ENCODE measurements at places on chromosomes 13 and 19.

- DNase-seq: no peak
These were observed 9.3 kb upstream of the HIF3A start for GRCh38 chr19:46287585-46287984.

DNA sequence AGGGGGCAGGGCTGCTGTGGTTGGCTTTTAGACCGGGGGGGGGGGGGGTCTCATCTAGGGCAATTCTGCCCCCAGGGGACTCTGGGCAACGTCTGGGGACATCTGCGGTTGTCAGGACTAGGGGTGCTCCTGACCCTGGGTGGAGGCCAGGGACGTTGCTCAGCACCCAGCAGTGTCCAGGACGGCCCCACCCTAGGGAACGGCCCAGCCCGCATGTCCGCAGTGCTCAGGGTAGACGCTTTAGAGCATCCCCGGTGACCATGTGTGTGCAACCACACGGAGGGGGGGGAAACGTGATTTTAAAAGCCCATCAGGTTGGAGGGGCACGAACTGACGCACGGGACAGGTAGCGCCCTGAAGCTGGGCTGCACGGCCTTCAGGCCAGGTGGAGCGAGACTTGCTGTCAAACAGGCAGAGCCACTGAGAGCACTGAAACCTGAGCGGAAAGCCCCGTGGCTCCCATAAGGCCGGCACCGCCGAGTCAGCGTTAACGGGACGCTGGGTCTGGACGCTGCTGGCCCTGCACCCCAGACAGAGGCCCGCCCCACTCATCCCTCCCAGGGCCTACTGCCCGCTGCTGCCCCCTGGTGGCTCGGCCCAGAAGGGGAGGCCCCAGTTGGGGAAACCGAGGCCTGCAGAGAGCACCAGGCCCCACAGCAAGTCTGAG lies 8.3 kb downstream of the CACTIN start:
- peak; percentile 97 for DNase-seq

GRCh38 chr13:60794751-60795150 lies 397.7 kb downstream of the TDRD3 start:
- no peak for DNase-seq

DNA sequence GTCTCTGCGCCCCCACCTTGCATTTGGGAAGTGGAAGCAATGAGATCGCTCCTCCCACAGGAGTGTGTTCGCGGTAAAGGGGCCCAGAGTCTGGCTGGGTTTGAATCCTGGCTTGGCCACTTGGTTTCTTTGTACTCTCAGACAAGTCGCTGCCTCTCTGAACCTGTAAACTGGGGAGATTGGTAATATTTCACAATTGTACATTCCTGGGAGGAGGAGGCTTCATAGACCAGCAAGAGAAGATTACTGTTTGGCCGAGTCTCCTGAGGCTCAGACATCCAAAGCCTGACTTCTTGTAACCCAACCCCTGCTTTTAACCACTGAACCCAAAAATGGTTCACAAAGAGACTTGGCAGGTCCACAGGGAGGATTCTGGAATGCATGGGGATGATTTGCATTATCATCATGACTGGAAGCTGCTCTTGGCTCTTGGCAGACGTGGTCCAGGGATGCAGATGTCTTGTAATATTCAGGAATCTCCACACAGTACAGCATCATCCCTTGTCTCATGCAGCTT lies 13.6 kb upstream of the STRN4 start:
- no peak for DNase-seq

DNA sequence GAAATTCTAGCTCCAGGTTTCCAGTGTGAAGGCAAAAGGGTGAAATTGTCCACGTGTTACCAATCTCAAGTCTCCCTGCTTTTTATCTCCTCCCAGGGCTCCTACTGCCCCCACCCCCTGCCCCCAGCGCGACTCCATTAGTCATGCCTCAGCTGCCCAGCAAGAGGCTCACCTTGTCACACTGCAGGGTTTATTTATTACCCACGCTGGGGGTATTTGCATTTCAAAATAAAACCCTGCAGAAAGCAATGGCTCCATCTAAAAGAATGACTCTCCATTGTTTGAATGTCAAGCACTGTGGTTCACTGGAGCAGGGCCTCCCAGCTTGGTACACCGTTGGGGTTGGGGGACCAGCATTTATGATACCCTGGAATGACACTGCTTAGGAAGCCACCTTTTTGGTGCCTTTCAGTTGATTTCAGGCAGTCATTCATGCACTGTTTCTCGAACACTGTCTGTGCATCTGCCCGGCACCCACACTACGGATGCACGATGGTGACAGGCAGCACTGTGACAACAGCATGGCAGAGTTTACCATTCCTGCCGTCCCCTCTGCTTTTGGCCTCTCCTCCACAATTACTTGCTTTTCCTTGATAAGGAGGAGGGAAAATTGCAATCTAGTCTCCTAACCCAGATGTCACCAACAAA lies 9.9 kb upstream of the POP4 start:
- DNase-seq: no peak

GRCh38 chr13:45799451-45799850 lies 52.1 kb downstream of the SIAH3 start:
- DNase-seq: no peak

- DNase-seq: no peak
These were observed 6.4 kb downstream of the KMT5C start for GRCh38 chr19:55345818-55346724.

- DNase-seq: no peak
These were observed 277.2 kb downstream of the NALCN start for GRCh38 chr13:101139081-101139480.

GRCh38 chr19:46616631-46617322 lies 8.1 kb downstream of the PTGIR start:
- DNase-seq: no peak

GRCh38 chr13:86591862-86592261 lies 792.6 kb upstream of the SLITRK6 start:
- DNase-seq: no peak

DNA sequence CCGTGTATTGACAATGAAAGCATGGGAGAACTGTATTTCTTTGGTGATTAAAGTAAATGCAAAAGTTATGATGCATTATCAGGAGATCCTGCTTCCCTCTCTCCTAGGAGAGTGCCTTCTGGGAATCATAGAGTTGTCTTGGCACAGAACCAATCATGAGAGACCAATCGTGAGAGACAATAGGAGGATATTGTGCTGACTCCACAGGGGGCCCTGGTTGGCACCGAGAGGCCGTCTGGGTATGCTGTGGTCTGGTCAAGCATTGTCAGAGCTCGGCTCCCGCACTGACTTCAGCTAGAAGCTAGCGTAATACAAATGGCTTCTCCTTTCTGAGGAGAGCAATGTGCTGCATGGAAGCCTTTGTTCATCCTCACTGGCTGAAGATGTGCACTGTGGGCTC lies 131.5 kb upstream of the GJB6 start:
- DNase-seq: no peak

DNA sequence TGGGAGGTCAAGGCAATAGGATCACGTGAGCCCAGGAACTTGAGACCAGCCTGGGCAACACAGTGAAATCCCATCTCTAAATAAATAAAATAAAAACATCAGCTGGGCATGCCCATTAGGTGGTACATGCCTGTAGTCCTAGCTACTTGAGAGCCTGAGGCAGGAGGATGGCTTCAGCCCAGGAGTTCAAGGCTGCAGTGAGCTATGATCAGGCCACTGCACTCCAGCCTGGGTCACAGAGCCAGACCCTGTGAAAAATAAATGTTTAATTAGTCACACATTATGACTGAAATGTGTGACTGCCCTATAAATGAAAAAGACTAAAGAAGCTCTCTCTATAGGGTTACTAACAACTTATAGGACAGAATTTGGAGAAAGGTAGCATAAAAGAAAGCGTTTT lies 37.7 kb downstream of the USP12 start:
- no peak for DNase-seq

DNA sequence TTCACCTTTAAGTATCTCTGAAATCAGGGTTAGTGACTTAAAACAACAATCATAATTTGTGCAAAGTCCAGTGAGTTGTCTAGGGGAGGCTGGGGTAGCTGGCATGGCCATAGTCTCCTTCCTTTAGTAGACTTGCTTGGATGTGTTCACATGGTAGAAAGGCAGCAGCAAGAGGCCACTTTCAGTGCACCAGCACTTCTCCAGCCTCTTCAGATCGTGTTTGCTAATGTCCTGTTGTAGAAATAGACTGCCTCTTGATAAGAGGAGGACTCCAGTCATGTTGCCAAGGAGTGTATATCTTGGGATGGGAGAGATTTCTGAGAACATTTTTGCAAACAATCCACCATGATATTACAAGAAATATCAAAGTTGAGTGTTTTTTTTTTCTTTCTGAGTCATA lies 22.9 kb downstream of the WDFY2 start:
- DNase-seq: no peak

DNA sequence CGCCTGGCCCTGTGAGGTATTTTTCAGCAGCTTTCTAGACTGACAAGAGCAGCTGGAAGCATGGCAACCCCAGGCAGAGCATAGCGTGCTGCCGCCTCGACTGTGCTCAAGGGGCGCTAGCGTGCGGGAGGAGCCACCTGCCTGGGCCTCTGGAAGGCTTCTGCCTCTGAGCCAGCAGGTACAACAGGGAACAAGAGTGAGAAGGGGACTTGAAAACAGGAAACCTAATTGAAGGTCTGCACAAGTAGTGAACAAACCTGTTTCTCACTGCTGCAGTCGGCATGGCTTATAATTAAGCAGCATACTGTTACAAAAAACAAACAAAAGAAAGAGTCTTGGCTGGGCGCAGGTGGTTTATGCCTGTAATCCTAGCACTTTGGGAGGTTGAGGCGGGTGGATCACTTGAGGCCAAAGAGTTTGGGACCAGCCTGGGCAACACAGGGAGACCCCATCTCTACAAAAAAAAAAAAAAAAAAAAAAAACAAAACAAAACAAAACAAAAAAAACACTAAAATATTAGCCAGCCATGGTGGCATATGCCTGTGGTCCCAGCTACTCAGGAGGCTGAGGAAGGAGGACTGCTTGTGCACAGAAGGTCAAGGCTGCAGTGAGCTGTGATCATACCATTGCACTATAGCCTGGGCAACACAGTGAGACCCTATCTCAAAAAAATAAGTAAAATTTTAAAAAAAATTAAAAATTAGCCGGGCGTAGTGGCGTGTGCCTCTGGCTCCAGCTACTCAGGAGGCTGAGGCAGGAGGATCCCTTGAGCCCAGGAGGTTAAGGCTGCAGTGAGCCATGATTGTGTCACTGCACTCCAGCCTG lies 12.6 kb upstream of the GARRE1 start:
- DNase-seq: no peak

DNA sequence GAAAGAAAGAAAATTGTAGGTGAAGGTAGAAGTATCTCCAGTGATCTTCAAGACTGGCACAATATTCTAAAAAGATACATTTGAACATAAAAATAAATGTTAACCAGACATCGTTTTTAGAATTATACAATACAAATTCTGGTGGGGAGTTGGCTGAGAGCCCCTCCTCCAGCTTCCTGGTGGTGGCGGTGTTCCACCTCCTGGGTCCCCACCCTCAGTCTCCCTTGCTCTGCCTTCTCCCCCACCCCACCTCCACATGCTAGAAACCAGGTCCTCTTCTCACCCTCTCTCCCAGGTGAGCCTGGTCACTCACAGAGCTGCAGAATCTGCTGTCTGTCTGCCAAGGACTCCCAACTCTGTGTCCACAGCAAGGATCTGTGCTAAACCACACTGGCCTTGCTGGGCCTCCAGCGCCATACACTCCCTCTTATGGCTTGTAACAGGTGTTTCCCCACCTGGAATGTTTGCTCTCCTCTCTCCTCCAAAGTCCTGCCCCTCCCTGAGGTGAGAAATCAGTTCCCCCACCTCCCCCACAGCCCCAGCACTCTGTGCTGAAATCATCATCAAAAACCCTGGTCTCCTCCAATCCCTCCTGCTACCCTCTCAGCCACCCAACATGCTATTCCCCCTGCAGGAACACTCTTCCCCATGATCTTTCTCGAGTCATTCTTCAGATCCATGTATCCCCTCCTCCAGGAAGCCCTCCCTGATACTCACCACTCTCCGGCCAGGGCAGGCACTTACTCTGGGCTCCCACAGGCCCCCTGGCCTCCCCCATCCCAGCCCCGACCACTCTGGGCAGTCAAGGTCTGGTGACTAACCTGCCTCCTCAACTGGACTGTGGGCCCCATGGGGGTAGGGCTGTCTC lies 20.5 kb upstream of the CYP2S1 start:
- no peak for DNase-seq

GRCh38 chr19:14021474-14021873 lies 6.5 kb upstream of the RLN3 start:
- no peak for DNase-seq

DNA sequence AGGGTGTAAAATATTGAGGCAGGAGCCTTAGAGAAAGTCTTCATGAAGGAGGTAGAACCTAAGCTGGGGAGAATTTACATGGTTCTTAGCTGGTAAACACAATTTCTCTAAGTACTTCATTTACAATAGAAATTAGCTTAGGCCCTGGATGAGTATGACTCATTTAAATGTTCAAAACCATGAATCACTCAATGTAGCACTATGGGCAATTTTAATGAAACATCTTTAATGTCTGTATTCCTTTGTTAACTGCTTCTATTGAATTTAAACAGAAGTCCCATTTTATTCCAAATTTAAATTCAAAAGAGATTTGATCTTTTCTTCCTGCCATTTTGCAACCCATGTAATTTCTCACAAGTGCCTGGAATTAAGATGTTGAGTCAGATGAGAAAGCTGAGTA lies 252.1 kb downstream of the RFC3 start:
- DNase-seq: no peak

- no peak for DNase-seq
These were observed 103.5 kb downstream of the POSTN start for GRCh38 chr13:37495046-37495445.

DNA sequence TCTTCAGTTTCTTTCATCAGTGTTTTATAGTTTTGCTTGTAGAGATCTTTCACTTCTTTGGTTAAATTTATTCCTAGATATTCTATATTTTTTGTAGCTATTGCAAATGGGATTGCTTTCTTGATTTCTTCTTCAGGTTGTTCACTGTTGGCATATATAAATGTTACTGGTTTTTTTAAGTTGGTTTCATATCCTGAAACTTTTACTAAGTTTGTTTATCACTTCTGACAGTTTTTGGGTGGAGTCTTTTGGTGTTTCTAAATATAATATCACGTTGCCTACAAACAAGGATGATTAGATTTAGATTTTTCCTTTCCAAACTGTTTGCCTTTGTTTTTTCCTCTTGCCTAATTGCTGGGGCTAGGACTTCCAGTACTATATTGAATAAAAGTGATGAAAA lies 109.7 kb downstream of the PAN3 start:
- DNase-seq: no peak

- no peak for DNase-seq
These were observed 24.0 kb downstream of the SLC8A2 start for GRCh38 chr19:47447470-47448359.

- DNase-seq: peak; percentile 52
These were observed 32.7 kb downstream of the KDM4B start for GRCh38 chr19:5001615-5002014.

GRCh38 chr19:30879225-30879624 lies 470.0 kb downstream of the TSHZ3 start:
- no peak for DNase-seq

- DNase-seq: no peak
These were observed 1.2 kb downstream of the ZNF347 start for GRCh38 chr19:53157626-53158025.
